DMS153 (cell line): ENCODE measurements at places on chromosomes 3 and 15.

DNA sequence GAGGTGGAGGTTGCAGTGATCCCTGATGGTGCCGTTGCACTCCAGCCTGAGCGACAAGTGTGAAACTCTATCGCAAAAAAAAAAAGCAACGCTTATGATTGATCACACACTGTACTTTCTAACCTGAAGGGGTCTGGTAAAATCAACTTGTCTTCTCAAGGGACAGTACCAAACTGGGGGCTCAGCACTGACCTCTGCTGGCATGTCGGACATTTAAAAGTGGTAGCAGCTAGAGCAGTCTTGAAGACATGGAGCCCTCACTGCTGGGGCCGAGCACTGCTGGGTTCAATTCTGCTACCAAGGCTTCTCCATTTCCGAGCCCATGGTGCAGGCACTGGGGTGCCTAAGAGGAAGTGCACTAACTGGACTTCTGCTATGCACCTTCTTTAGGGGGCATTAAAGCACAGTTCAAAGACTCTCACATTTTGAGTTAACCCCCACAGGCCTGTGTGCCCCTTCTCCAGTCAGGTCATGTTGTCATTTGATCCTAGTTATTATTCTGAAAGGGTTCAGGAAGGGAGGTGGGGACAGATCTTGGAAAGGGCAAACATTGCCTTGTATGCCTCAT is 26.4 kb upstream of the LAMP3 start:
- DNase-seq: no peak

GRCh38 chr3:57036952-57037351 is 23.5 kb upstream of the SPATA12 start:
- DNase-seq: no peak

GRCh38 chr3:13682331-13683013 is 133.5 kb downstream of the FBLN2 start:
- DNase-seq: no peak

DNA sequence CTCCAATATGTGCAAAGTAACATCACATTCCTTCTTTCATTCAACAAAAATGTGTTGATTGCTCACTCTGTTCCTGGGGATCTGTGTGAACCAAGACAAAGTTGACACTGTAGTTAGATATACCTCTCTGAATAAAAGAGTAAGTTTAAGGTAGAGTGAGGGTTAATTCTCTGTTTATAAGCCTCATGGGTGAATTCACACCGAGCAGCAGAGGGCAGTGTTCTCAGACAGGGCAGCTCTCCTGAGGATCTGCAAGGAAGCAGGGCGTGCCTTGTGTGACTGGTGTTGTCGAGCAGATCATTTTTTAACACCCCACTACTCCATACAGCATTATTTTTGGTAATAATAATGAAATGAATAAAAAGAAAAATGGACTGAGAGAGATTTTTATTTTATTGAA is 34.4 kb downstream of the PAQR9 start:
- DNase-seq: peak; percentile 57
